ENCODE measurements at places on chromosomes 2 and 18. TPM values are rescaled to one million over a fixed set of nuclear protein-coding genes. Genes with fewer than 3 reads are reported as not detected.
A peak's percentile ranks its signal among the peaks of the same experiment; 100 is the strongest.

DNA sequence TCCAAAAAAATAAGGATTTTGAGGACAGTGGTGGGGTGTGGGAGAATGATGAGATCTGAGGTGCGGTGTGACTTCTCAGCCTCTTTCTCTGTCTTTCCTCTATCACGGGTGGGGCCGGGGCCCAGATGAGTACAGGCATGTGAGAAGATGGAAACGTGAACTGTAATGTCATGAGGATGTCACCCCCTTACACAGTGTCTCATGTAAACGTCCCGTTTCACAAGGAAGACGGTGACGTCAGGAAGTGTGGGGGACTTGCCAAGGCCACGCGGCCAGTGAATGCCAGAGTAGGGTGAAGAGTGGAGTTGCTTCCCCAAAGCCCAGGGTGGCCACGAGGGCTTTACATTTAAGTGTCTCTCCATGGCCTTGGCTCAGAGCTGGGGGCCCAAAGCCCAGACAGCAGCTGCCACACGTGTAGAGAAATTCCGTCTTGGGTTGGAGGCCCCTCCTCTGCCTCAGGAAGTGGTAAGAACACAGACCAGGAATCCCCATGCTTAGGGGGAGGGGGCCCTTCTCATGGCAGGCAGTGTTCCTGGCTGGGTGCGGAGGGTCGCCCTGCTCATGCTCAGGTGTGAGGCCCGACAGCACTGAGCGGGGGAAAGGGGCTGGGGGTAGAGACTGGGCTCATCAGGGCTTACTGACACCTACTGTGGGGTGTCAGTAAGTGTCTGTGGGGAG, 80.9 kb upstream of the SMAD7 start:
- peak; percentile 32 for DNase-seq

DNA sequence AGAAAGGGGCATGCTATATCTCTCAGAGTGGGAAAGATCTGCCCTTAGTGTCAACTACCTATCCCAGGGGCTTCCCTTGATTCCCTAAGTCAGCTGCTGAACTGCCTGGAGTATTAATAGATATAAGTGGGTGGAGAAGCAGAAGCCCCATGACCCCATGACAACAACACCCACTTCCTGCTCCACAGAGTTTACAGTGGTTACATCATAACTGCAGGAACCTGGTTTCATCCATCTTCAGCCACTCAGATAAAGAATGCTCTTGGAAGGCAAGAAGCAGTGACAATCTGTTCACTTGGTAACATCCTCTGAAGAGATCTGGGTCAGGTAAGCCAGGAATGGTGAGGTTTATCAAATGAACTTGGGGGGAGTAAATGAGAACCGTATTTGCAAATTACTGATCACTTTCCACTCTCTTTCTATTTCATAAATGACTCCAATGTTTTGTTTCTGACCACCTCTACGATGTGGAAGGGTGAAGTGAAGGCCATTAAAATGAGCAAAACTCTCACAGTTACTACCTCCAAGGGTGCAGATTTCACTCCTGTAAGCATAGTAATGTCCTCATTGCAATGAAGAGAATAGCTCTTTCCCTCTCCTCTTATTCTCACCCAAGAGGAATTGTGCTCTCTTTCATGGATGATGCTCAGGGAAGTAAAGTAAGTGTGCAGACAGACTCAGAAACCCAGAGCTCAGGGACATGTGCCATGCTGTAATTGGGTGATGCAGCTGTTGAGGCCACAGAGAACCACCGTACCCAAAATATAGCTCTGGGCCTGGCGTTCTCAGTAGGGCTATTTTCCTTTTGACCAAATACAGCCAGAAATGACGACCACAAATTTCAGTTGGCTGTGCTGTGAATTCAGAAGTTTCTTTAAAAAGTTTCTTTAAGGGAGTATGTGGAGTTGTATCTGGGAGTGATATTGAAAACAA, 192.8 kb upstream of the APCDD1 start:
- no peak for DNase-seq

RTP5 gene
- 0.21 TPM for total RNA-seq

DNA sequence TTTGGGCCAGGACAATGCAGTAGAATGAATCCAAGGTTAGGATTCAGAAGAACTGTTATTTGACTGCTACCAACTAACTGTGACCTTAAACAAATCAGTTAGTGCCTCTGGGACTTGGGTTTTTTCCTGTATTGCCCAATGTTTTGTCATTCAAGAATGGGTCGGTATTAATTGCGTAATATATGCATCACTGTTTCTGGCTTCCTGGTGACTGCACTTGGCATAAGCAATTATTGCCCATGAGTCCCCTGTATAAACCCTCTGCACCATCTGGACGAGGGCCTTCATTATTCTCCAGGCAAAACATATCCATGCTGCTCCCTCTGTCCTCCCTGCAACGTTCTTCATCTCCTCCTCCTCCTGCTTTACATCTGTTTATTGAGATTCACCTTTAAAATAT, 255.8 kb upstream of the LRRTM1 start:
- DNase-seq: no peak

Data from ureter (tissue), 1 donor.